Activated naive CD4-positive, alpha-beta T cell treated with anti-CD3 and anti-CD28 coated beads, Interleukin-2, amount 50 U/mL, for 72 hours (primary cell): ENCODE measurements at places on chromosomes 4 and X.

DNA sequence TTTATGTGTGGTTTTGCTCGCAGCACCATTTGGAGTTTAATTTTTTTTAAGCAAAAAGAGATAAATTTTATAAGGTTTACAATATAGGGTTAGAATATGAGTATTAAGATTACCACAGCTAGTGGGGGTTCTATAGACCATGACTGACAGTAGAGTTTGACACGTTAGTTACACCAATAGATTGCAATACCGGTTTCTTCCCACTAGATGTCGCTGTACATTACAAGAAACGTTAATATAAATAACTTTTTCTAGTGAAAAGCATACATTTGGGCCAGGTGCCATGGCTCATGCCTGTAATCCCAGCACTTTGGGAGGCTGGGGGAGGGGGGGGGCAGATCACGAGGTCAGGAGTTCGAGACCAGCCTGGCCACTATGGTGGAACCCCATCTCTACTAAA is 433.6 kb downstream of the MAGEB5 start:
- DNase-seq = no peak

DNA sequence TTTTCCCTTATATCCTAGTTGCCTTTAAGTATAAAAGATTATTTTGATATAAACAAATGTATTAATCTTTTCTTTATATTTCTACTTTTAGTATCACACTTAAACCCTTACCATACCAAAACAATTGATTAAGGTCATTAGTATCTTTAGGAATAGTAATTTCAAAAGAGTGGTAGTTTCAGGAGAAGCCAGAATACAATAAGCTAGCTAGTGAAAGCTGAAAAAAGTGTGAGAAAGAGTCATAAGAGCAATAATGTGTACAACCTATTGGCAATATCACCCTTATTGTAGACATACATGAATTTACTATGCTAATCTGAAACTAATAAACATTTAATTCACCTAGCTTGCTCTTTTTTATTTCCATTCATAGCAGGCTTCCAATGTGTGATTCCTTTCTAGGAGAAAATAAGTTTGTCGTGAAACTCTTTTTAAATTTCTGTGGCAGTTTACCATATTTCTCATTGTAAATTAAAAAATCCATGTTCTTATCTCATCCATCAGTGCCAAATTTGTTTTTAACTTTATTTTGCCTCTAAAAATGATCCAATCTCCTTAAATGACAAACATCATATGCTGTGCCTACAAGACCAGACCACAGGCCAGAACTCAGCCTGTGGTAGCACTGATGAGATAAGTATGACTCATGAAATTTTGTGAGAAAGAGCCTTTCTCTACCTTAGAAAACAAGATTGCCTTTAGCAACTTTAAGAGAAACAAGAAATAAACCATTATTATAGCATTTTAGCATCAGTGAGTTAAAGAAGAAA is 8.1 kb downstream of the NEK1 start:
- DNase-seq = no peak

DNA sequence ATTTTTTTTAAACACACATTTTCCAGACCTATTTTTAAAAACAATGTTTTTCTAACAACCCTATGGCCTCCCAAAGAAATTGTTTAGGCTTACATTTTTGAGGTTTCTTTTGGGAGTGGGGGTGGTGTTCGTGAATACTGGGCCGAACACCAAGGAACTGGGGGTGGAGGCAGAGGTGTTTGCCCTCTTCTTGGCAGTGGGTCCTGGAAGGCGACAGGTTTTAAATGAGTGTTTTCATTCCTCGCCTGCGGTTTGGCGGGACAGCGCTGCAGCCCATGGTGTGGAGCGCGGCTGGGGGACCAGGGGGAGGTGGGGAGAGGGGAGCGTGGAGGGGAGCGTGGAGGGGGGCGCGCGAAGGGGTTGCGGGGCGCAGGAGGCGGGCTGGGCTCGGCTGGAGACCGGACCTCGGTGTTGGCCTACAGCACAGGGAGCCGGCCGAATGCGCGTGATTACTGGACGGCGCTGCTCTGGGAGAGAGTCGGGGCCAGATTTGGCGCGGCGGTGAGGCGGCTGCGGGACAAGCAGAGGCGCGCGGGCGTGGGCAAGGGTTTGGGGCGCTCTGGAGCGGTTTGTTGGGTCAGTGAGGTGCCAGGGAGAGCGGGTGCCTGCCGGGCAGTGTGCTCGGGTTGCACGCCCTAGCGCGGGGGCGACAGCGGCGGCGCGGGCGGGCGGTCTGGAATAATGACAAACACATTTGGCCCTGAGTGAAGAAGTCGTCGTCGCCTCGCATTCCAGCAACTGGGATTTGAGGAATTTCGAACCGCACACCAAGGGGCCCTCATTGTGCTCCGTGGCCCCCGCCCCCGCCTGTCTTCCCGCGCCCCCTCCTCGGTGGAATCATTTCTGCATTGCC is 764 bp downstream of the PDGFRA start:
- DNase-seq = peak; percentile 5

GRCh38 chr4:8290701-8290970 is 21.1 kb downstream of the HTRA3 start:
- DNase-seq = no peak

GRCh38 chrX:70219938-70220764 is 14.3 kb upstream of the AWAT1 start:
- DNase-seq = no peak

- no peak for DNase-seq
Measured at GRCh38 chr4:188041721-188042120, 46.1 kb downstream of the ZFP42 start.

DNA sequence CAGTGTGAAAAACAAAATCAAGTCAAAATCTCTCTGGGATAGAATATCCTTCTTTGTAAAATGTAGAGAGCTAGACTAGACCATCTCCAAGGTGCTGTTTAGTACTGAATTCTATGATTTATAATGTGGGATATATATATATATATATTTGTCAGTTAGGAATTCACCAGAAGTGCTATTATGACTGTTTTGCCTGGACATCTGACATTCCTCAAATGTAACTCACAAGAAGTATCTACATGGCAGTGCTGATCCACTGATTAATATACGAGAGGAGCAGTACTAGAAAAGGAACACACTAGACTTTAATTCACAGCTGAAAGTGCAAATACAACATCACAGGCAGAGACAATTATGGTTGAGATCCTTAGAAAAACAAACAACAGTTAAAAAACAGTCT is 208.9 kb downstream of the GBA3 start:
- no peak for DNase-seq
